Transverse colon (tissue), 4 donors: ENCODE measurements at places on chromosomes 4 and X. TPM values are rescaled to one million over a fixed set of nuclear protein-coding genes. Genes with fewer than 3 reads are reported as not detected.

GRCh38 chr4:119268466-119268865, 53.5 kb downstream of the FABP2 start:
- DNase-seq: no peak

DNA sequence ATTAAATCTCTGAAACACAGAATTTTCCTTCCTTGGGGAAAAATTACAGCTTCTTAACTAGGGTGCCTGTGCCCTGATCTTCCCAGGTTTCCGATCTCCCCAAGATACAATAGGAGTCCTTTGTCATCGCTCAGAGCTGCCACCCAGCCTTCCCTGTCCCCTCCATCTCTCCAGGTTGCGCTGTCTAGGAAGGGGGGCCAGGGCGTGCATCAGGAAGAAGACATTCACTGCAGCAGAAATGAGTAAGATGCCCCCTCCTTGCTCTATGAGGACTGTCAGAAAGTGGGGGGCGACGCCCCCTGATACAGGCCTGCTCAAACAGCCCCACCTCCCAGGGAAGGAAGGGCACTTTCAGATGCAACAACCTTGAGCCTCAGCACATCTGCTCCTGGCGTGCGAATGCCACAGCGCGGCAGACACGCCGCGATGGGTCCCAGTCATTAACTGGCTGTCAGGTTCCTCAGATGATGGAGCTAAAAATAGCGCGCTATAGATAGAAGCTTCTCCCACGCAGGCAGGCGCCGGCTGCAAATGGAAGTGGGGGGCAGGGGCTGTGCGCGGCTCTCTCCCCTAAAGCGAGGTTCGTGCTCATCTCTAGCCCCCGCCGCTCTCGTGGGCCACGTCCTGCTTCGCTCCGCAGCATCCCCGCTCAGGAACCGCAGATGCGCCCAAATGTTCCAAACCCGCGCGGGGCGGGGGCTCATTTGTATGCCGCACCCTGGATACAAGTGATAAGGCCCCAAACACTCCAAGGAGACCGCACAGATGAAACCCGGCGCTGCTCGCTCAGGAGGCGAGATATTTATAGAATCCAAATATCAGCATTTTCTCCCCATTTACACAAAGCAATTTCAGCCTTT, 57.6 kb upstream of the LGI2 start:
- no peak for DNase-seq

DNA sequence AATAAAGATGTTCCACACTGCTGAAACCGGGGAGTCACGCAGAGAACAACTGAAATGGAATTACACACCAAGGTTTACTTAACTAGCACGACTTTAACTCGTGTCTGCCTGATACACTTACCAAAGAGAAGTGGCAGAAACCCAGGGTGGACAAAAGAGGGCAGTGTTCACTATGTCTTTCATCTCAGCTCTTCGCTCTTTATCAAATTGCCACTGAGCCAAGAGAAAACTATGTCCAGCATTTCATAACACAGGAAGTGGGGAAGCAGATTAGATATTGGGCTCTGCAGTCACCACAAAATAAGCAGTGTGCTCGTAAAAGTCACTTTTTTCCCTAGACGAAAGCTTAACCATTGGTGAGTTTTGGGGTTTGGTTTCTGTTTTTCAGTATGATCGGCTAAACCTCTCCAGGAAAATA, 155.7 kb downstream of the CHIC2 start:
- DNase-seq: peak; percentile 15

The TRO gene
- 3.0 TPM for total RNA-seq

The RBMXL3 gene
- not detected for total RNA-seq

The SPACA5 gene
- not detected for total RNA-seq

The TCEAL7 gene
- total RNA-seq: 3.5 TPM
